Hepatic stellate cell (primary cell): ENCODE measurements at places on chromosomes 1 and 21.

- no peak for DNase-seq
These were observed 18.8 kb downstream of the SLC41A1 start for GRCh38 chr1:205794011-205794730.

DNA sequence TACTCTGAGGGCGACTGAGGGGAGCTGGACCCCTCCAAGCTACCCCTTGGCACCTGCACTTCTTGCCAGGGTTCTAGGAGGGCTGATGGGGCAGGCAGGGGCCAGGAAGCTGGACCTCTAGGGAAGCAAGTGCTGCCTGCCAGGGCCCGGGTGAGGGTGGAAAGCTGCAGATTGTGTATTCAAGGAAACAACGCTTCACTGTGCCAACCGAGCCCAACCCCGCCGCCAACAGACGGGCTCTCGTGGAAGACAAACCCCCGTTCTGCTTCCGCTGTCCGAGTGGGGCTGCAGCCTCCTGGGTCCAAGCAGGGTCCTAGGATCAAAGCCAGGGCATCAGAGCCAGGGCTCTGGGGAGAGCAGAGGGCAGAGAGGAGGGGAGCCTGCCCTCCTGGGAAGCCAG lies 3.2 kb downstream of the EFHD2 start:
- DNase-seq: no peak

DNA sequence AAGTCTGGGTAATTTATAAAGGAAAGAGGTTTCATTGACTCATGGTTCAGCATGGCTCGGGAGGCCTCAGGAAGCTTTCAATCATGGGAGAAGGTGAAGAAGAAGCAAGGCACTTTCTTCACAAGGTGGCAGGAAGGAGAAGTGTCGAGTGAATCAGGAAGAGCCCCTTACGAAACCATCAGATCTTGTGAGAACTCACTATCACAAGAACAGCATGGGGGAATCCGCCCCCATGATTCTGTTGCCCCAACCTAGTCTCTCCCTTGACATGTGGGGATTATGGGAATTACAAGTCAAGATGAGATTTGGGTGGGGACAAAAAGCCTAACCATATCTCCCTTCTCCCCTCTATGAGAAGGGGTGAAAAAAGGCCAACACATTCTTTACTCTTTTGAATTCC lies 11.2 kb upstream of the IVNS1ABP start:
- DNase-seq: no peak

- peak; percentile 21 for DNase-seq
These were observed 85.0 kb upstream of the KCNJ15 start for GRCh38 chr21:38171723-38172344.

GRCh38 chr1:19835578-19835977 lies 20.5 kb upstream of the RNF186 start:
- no peak for DNase-seq

DNA sequence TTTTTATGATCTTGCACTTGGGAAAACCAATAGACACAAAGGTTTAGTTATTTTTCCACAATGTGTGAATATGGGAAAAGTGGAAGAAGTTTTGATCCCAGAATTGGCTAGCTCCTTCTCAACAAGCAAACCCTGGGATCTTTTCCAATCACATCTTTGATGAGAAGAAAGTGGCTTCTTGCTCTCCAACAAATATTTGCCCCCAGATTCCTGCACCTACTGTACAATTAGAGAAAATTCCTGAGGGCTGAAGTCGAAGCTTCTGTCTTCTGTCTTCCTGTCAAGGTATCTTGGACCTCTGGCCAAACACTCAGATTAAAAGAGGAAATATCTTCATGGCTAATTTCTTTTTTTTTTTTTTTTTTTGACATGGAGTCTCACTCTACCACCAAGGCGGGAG lies 113.1 kb upstream of the SLC45A1 start:
- DNase-seq: no peak

DNA sequence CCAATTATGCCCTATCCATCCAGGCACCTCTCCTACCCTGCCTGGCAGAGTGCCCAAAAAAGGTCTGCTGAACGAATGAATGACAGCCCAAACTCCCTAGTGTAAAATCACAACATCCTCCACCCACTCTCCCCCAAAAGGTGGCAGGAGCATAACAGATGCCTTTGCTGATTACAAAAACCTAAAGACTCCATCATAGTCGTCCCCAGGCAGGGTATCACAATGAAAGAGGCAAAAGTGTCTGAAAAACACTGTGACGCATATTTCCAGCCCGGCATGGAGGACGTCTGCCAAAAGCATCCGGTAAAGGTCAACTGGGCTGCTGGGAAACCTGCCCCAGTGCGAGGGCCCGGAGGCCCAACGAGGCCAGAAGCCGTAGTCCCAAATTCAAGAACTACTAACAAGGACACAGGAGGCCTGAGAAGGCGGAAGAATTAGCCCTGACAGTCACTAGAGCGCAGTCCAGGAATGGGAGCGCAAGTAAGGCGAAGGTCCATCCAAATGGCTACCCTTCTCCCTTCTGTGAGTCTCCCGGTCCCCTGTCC lies 576 bp downstream of the SMIM12 start:
- DNase-seq: peak; percentile 62
